ENCODE measurements at places on chromosomes 7 and 10.

- peak; percentile 46 for DNase-seq
Measured at GRCh38 chr10:12181065-12181775, 14.5 kb downstream of the NUDT5 start.

DNA sequence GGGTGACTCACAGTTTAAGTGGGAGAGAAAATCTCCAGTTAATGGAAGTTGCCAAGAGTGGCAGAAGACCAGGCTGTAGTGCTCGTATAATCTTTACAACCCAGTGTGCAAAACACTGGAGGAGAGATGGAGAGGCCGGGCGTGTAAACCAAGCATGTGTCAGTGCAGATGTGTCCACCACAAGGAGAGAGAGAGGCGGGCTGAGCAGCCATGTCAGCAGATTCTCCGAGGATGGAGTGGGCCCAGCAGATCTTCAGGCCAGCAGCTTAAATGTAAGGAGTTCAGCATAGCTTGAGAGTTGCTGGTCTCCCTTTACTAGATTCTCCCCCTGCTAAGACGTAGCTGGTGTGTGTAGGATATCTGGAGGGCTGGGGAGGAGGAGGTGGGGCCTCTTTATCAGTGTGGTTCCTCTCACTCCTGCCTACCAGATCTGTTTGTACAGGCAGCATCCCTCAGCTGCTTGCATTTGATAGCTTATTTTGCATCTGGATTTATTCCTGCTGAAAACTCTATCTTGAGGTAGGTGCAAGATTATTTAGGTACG, 13.7 kb downstream of the BPGM start:
- DNase-seq, result no peak

- no peak for DNase-seq
Measured at GRCh38 chr10:77863446-77863845, 63.1 kb downstream of the DLG5 start.

GRCh38 chr10:3420527-3421469, 248.2 kb upstream of the PITRM1 start:
- DNase-seq, result no peak

GRCh38 chr10:6929148-6929830, 349.2 kb upstream of the PRKCQ start:
- DNase-seq, result no peak

GRCh38 chr7:73343671-73344380, 15.9 kb downstream of the FKBP6 start:
- no peak for DNase-seq

DNA sequence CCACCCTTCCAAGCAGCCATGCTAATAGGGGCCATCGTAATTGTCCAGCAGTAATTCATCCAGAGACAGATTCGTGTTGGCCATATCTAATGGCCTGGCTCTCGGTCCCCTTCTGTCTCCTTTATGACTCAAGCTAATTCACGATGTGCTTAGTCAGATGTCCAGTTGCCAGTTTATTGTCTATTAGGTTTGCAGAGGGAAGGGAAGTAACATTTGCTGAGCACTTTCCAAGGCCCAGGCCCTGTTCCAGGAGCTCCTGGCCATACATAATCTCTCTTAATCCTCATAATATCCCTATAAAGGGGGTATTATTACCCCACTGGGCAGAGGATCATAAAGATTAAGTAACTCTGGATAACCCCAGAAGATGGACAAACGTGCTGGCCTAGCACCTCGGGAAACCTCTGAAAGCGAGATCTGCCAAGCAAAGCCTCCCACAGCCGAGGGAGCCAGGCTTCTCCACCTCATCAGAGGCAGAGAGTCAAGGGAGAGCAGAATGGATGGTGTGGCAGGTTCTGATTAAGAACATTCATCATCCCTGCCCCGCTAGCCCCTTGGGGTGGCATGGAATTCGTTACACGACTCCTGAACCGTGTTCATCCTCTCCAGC, 153.7 kb downstream of the PLXNA4 start:
- DNase-seq, result no peak

DNA sequence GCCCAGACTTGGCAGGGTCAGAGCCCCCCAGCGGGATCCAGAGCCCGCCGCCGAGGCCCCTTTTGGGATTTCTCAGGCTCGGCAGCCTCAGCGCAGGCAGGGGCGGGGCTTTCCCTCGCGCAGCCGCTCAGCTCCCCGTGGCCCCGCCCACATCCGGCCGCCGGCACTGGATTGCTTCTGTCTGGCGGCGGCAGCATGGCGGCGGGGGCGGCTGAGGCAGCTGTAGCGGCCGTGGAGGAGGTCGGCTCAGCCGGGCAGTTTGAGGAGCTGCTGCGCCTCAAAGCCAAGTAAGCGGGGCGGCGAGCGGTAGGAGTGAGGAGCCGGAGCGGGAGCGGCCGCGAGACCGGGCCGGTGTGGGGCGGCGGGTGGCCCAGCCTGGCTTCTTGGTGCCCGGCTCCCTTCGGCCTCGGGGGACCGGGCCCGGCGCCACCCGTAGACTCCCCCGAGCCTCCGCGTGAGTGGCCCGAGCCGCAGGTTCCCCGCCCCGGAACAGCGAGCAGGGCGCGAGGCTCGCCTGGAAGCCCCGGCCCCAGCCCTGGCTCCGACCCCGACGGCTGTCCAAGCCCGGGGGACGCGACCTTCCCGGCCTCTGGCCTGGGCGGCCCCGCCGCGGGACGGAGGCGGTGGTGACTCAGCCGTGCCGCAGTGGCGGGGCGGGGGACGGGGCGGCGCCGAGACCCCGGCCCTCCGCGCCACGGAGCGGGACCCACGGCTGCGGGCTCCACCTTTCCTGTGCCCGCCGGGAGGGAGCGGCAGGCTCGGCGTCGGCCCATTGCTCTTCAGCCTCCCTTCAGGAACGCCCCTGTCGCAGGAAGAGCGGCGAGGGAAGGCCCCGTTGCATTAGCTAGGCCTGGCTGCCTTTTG, at the start of gene GLRX3:
GLRX3 (plus strand) TSS at position 166 of the 864 bp plus-strand sequence; CDS start at position 196, 30 bp downstream.
- peak; percentile 86 for DNase-seq

DNA sequence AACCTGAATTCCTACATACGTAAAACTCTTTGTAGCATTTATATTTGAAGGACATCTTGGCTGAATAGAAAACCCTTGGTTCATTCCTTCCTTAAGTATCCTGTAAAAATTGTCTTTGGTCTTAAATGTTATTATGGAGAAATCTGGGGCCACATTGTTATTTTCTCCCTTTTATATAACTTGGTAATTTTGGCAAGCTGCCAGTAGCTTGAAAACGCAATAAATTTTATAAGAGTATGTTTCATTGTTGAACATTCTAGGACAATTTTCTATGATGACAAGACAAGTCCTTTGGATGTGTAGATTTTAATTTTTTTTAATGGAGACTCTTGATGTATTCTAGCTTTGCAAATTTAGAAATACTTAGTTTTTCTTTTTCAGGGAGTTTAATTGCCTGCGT, 191.9 kb downstream of the ABCA13 start:
- no peak for DNase-seq

DNA sequence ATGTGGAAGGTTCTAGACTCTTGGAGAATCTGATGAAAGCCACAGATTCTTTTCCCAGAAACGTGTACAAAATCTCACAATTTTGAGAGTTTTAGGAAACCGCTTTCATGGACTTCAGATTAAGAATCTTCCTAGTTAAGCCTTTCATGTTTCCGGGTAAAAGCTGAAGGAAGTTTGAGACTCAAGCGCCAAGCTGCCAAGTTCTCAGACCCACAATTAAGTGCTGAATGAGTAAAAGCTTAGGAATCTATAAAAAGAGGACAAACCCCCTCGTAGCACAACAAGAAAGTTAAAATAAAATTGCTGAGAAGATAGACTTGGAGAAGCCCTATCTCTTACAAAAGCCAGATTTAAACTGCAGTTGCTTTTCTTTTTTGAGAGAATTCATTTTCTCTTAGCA, 99.6 kb downstream of the ST8SIA6 start:
- no peak for DNase-seq
